ENCODE measurements at places on chromosomes 11 and 22. TPM values are rescaled to one million over a fixed set of nuclear protein-coding genes. Genes with fewer than 3 reads are reported as not detected.

DNA sequence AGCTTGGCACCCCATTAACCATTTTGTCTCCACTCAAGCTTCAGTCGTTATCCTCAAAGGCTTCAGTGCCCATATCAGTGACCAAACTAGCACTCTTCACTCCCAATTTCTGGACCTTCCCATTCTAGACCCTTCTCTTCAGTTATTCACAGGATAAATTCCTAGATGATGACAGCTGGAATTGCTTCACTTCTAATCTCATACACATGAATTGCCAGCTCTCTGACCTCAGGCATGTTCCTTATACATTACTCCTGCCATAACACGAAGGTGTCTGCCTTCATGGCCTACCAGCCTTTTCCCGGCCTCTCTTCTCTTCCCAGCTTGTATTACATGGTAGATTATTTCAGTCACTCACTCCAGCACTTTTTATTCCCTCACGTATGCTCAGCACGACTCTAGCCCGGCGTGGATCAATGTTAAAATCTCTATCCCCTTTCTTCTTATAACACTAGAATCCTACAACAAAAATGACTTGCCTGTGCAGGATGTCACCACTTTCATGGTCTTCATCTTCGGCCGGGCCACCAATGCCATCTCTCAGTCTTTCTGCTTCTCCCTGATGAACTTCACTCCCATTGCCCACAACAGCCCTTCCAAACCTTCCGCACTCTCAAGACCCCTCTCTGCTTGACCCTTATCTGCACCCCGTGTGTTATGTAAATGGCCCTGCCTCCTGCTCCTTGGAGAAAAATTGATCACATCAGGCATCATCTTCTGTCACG is 36.9 kb downstream of the EIF3F start:
- no peak for DNase-seq

GRCh38 chr11:128725630-128726319 is 31.9 kb downstream of the FLI1 start:
- DNase-seq = peak; percentile 89

DNA sequence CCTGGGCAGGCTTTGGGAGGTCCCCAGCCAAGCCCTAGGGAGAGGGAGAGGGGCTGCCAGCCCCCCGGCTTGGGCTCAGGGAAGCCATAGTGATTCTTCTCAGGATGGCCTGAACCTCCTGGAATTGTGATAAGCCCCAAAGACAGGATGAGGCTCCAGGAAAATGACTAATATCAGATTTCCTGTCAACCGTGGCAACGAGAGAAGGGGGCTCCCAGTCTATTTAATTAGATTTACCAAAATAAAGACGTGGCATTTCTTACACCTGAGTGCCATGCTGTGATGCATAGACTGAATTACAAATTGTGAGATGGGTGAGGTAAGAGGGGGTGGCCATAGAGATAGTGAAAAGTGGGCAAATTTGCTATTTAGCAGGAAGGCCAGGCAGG is 20.4 kb downstream of the SERPINH1 start:
- no peak for DNase-seq

GRCh38 chr11:44348721-44349120 is 38.8 kb upstream of the ALX4 start:
- DNase-seq = no peak

DNA sequence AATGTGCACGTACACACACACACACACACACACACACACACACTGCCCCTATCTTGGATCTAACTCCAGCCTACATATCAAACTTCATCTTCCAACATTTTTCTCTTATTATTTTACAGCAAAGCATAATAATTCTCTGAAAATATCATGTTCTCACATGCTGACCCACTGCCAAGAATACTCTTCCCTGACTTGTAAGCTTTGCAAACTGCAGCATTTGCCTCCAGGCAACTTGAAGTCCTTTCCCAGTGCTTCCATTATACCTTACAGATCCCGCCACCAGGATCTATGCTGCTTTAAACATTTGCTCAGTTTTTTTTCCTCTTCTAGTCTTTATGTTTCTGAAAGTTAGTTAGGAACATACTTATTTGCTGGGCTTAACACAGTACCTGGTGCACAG is 483.3 kb upstream of the ARHGAP42 start:
- no peak for DNase-seq

- no peak for DNase-seq
These were observed 9.1 kb downstream of the NRXN2 start for GRCh38 chr11:64713781-64714363.

DNA sequence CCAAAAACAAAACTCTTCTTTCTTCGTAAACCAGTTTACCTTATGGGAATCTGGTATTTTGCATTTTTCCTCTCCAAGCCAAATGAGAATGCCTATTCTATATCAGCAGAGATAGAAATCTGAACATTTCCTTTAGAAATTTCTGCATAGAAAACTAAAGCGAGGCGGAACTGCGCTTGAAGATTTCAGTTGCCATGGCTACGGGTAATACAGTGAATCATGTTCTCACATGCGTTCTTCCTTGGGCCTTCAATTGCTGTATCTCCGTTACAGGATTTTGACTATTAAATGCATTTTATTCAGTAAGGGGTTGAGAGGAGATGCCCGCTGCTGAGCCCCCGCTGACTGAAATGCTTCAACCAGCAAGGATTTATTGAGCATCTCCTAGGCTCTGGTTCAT is 108.2 kb upstream of the CRYBB3 start:
- DNase-seq = no peak

- no peak for DNase-seq
These were observed 1038.5 kb downstream of the NTM start for GRCh38 chr11:132408877-132409276.

- no peak for DNase-seq
These were observed 4.9 kb downstream of the LGALS1 start for GRCh38 chr22:37680191-37680851.

- no peak for DNase-seq
These were observed 36.8 kb downstream of the KCNC1 start for GRCh38 chr11:17771415-17771814.

DNA sequence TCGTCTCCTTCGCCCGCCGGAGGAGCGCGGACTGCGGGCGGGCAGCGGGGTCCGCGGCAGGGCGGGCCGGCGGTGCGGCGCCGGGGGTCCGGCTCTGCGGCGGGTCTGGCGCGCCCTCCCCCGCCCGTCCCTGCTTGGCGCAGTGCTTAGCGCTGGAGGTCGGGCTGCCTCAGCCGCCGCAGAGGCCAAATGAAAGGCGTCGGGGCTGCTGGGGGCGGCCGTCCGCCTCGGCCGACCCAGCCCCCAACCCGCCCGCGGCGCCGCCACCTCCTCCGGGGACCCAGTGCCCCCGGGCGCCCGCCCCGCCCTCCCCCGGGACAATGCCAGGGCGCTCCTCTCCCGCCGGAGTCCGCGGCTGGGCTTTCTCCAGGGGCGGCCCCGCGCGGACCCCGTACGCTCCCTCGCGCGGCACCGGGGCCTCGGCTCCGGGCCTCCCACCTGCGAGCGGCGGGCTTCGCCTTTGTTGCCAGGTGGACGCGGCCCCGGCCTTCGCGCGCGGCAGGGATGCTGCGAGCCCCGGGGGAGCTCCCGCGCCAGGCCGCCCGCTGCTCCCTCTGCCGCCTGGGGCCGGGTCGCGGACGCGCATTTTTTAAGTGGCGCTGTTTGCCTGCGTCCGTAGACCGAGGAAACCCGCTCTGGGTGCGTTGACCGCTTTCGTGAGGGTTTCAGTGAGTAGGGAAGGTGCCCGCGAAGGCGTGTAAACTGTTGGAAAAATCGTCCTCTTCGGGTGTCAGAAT is 583 bp downstream of the APLP2 start:
- peak; percentile 49 for DNase-seq

DNA sequence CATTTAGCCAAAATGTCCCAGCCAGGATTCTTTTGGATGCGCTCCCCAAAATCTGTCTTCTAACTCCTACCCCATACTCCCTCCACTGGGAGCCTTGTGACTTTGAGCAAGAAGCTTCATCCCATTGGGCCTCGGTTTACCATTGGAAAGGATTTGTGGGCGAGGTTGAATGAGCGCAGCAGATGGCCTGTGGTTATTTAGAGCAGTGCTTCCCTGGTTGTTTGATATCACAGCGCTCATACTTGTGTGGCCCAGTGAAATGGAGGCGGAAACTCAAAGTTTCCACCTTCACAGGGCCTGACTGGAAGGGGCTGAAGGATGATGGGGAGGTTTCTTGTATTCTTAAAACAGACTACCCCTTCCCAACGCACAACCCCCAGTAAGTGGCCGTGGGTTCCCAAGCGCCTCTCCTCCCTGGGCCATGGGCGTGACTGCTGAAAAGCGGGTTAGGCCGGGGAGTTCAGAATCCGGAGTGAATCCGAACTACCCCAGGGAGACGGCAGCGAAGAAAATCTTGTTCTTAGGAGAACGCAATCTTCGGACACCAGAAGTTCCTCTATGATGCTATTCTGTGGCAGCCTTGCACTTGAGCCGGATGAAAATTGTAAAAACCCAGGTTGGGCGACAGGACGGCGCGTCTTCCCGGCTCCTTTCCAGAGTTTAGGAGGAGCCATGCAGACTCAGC is 1.2 kb upstream of the ATF4 start:
- DNase-seq = no peak

GRCh38 chr11:121405646-121406045 is 46.5 kb upstream of the SORL1 start:
- no peak for DNase-seq

DNA sequence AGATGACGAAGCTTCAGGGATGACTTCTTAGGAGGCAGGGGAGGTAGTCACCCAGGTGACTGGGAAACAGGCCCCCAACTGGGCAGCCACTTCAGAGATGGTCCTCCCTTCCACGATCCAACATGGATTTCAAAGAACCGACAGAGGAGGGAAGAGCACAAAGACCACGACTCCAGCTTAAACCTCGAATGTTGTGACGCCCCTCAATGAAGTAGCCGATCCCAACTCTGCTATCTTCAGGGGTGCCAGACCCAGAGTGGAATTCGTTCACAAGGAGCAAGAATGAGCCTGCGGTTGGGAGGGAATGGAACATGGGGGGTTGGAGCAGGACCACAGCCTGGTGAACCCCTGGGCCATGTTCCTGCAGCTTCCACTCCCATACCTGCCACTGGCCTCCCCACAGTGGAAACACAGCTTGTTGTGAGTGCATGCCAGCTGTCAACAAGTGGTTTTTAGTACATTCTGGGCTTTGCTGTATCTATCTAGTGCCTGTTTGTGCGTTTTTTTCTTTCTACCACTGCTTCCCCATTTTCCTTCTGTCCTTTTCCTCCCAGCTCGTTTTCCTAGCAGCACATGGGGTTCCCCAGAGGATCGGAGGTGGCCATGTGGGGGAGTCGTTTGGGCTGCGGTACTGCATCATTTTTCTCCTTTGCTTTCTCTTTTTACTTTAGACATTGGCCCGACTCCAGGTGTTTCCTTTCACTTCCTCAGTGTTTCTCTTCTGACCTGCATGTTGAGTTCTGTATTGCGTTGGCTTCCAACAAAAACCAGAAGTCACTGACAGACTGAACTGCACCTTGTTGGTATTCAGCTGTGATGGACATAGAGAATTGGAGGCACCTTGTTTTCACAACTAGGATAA is 65.8 kb downstream of the MORC2 start:
- DNase-seq = no peak

DNA sequence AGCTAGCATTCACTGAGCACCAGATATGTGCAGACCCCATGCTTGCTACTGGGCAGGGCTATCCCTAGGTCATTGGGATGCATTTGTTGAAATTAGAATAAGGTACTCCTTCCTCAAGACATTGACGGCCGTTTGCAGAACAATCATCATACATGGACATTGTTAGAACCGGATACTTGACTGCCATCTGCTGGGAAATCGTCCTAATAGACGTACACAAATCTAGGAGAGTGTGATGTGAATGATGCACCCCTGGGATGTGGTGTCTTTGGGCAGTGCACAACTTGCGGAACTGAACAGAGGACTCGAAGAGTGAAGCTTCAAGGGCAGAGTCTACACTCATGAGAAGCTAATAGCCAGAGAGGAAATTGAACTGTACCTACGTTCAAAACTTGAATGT is 35.9 kb downstream of the MYO18B start:
- DNase-seq = no peak

GRCh38 chr11:78714539-78714938 is 139.9 kb upstream of the NARS2 start:
- DNase-seq = no peak

BAIAP2L2 gene
- polyA plus RNA-seq = not detected

C11orf91 gene
- not detected for polyA plus RNA-seq

MPEG1 gene
- 13.2 TPM for polyA plus RNA-seq

RPS6KA4 gene
- 16.7 TPM for polyA plus RNA-seq

CARNS1 gene
- polyA plus RNA-seq = 3.4 TPM

KCTD14 gene
- polyA plus RNA-seq = not detected

OR5A1 gene
- not detected for polyA plus RNA-seq

All from immature natural killer cell (primary cell).